ENCODE measurements at places on chromosomes 2 and 18.

GRCh38 chr2:186590350-186590758 is 498 bp downstream of the ITGAV start:
- no peak for DNase-seq

DNA sequence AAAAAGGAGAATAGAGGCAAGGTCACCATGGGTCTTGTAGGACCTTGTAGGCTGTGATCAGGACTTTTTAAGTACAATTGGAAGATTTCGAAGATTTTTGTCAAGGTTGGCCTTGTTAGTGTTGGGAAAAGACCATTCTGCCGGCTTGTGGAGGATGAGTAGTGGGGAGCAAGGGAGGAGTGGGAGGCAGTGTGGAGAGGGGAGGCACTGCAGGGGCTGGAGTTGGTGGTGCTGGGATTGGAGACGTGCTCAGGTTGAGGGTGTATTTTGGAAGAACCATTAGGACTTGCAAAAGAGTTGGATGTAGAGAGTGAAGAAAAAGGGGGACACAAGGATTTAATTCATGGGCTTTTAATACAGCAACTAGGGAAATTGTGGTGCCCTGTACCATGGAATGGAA is 397.1 kb downstream of the TSN start:
- DNase-seq: no peak

- DNase-seq: no peak
Measured at GRCh38 chr2:223711596-223712326, 109.6 kb upstream of the SCG2 start.

- DNase-seq: no peak
Measured at GRCh38 chr2:187107001-187107400, 258.0 kb upstream of the ZSWIM2 start.

DNA sequence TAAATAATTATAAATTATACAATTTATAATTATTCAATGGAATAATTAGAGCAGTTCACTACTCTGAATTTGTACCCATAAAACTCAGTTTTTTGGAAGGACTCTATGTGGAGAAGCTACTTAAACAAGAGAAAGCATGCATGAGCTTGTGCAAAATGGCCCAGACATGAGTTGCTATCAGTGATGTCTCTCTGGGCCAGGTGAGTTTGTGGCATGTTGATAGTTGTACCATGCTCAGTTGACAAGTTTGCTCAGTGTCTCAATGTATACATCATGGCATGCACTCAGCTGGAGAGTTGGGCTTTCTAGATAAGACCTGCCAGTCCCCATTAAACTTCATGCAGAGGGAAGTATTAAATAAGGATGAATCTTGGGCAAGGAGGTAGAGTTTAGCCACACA is 153.8 kb upstream of the TACR1 start:
- DNase-seq: no peak

- DNase-seq: no peak
Measured at GRCh38 chr2:205273627-205274026, 408.7 kb upstream of the NRP2 start.

DNA sequence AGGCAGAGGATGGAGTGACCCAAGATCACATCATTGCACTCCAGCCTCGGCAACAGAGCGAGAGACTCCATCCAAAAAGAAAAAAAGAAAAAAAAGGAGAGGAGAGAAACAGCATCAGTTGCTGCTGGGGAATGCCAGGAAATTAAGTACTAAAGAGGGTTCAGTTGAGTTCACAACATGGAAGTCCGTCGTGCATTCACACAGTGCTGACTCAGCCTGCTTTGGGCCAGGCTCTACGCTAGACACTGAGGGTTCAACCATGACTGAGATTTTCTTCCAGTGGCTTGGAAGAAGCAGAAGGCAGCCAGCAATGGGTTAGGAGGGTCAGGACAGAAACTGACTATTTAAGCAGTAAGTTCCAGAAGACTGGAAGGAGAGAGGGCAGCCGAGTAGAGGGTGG is 108.8 kb downstream of the FMNL2 start:
- no peak for DNase-seq

DNA sequence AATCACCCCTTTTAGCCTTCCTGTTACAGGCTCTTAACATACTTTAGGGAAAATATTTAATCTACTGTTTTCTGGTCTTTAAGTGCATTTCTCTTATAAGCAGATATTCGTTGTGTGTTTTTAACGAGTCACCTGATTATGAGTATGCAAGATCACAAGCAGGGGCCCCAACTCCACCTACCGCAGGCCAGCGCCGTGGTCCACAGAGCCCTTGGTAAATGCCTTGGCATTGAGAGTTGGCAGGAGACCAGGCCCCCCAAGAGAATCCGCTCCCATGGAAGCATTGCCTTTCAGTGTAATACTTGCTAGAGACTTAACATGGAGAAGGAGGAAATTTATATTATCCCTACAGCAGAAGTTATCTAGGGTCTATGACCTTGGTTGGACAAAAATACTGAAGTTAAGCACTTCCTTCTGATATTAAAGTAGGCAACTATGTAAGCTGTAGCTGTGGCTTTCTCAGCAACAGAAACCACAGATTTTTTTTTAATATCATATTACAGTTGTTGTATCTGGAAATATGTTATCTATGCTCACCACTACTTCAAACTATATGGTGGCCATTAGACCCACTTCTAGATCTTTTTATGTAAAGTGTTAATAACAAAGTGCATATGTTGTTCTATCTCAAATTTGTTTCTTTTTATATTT is 241.8 kb upstream of the MGAT5 start:
- DNase-seq: no peak

- no peak for DNase-seq
Measured at GRCh38 chr2:124151691-124152090, 126.6 kb downstream of the CNTNAP5 start.

DNA sequence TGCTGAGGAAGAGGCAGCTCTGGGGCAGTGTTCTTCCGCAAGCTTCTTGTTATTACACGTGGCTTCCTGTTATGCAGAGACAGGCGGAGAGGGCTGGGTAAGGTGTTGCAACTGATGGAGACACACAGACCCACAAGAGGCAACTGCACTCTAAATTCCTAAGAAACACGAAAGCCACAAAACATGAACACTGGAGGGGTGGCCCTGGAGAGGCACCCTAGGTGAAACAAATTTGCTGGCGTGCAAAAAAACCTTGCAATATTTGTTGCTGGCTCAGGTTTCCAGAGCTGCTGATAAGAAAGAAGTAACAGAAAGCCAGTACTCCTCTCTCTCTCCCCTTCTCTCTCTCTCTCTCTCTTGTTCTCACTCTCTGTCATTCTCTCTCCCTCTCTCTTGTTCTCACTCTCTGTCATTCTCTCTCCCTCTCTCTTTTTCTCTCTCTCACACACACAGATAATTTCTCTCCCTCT is 31.8 kb downstream of the ARHGAP25 start:
- DNase-seq: no peak

DNA sequence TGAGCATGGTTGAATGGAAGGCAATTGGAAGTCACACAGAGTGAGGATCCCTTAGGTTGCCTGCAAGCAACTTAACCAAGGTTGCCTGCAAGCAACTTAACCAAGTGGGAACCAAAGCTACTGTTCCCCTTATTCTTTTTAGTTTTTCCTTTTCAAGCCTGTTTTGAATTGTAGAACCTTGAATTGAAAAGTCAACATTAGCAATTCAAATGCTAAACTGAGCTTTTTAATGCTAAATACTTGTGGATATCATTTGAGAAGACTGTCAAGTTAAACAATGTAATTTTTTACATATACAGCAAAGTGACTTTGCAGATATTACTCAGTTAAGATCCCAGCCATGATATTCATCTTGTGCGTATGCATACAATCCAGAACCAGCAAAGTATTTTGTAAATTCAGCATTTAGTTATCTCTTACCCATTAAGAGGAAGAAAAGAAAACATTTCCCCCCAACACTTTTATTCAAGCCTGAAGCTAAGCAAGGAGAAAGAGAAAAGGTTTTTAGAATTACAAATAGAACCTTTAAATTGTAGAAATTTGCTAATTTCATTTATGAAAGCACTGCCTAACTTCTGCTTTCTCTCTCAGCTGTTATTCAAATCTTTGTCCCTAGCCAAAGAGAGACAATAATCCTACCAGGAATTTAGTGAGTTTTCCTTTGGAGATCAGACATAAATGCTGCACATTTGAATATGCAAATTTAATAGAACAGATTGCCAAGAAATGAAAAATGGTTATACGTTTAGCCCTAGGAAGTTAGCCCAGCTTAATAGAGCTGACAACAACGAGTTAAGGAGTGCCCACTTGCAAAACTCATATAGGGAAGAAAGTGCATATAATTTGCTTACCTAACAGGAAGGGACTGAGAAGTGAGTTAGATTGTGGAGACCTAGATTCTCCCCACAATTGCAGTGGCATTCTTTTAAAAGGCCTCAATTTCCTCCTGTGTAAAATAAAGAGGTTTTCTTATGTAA is 643.2 kb upstream of the PIK3C3 start:
- DNase-seq: no peak

DNA sequence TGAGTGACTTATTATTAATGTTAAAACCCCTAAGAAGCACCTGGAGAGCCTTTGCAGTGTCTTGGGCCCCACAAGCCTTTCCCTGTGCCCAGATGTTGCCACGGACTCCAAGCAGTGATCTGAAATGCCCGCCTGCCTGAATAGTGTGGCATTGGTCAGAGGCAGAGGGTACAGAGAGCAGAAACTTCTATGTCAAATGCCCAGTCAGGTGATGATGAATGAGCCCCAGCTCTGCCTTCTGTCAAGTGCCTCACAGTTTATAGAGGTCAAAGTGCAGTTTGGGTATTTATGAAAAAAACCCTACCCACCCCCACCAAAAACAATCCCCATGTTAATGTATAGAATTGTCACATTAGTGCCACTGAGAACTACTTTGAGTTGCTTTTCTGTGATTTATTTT is 170.0 kb upstream of the SIX3 start:
- no peak for DNase-seq

- DNase-seq: no peak
Measured at GRCh38 chr2:145421841-145422240, 901.9 kb upstream of the ZEB2 start.

DNA sequence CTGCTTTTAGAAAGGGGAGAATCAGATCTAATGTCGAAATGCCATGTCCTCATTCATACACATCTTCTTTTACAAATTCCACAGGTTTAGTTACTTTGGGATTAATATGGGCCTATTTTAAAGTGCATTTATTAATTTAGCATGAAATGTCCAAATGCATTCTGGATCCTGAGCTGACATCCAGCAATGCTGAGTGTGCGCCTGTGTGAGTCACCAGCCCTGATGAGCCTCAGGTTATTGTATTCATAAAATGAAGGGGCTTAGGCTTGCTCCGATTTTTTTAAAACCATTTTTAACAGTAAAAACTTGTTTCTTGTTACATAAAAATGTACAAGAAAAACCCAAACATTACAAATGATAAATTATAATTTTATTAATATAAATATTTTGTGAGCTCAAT is 94.1 kb downstream of the SH3YL1 start:
- DNase-seq: no peak

DNA sequence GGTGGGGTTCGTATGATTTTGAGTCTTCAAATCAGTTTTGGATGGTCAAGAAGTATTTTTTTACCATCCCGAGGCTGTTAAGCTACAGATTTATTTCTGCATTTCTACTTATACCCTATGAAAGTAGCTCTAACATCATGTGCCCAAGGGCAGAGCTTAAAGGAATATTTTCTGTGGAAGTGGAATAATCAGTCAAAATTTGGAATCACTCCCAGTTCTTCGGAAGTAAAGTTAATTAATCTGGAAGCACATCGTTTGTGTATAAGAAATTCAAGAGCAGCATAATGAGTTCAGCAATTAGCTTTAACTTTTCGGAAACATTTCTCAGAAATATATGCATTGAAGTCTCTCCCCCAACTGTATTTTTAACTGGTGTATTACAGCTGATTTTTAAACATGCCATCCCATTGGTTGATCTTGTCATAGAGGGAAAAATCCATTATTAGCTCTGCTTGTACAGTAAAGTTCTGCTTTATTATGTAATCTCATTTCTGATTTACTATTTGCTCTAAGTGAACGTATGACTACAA is 510.1 kb downstream of the DCC start:
- peak; percentile 7 for DNase-seq

DNA sequence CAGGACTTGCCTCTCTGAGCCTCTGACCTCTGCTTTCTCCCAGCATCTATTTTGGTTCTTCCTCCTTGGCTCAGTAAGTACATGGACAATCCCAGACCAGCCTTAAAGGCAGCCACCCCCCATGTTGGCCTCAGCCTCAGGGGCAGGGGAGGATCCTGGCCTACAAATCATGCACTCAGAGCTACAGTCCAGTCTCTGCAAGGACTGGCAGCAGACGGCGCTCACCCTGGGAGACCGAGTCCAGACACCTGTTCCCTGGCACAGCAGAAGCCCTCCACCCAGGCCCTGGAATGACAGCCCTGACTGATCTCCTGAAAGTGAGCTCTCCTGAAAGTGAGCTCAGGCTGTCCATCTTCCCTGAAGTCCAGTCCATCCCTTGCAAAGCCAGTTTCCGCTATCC is 25.7 kb upstream of the PTPN4 start:
- no peak for DNase-seq

- no peak for DNase-seq
Measured at GRCh38 chr2:241637795-241638660, 535 bp downstream of the ATG4B start.

Data from NCI-H446 treated with DMSO at 0.1 percent for 48 hours (cell line).